ENCODE measurements at places on chromosomes 3 and 15. TPM values are rescaled to one million over a fixed set of nuclear protein-coding genes. Genes with fewer than 3 reads are reported as not detected.

Gene FBXO40
- total RNA-seq: not detected

Gene LIPC
- total RNA-seq: 0.43 TPM

Gene SCAANT1
- not detected for total RNA-seq

Gene SCN11A
- total RNA-seq: not detected

Gene COL6A5
- not detected for total RNA-seq

DNA sequence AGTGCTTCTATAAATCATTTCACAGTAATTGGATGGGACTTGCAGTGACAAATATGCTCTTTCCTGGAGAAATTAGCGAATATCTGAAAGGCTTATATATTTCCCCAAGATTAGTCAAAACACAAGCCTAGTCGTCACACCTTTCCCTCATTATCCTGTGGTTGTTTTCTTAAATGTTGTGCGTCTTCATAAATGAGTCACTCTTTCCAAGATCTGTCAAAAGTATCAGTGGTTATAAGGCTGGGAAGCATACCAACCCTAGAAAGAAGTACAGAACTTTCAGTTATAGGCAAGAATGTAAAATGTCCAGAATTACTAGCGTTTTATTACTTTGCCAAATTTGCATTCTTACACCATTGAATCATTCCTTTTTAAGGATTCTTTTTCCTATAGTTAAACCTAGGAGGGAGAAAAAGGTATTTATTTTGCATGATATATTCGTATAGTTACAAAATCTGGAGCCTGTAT lies 33.6 kb downstream of the TMEM212 start:
- peak; percentile 78 for DNase-seq

DNA sequence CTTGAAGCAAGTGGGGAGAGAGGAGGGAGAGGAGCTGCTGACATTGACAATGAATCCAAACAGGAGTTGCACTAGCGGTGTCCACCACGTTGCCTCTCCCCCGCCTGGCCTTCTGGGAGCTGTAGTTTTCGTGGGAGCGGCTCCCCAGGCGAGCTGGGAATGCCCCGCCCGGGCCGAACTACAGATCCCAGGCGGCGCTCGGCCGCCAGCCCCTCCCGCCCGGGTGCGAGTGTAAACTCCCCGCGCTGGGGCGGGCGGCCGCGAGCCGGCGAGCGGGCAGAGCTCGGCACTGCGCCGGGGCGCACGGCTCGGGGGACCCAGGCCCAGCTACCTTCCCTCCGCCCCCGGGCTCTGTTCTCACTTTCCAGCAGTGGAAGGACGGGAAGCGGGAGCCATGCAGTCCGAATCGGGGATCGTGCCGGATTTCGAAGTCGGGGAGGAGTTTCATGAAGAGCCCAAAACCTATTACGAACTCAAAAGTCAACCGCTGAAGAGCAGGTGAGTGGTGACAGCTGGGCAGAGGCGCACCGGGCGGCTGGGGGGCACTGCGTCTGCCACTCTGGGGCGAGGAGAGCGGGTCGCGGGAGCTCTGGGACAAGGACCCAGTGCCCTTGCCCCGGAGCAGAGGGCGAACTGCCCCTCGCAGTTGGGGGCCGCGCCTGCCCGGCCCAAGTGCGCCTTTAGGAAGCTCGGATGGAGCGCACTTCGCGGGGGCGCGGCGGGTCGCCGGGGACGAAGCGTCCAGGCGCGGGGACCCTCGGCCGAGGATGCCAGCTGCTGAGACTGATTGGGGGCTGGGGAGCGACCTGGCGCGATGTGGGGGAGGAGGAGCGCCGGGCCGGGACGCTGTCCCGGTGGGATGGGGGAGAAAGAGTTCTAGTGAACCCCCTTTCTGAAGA lies at the start of gene MITF:
MITF (plus strand) TSS at position 261 of the 899 bp plus-strand sequence; CDS start at position 395, 134 bp downstream.
- peak; percentile 65 for DNase-seq

DNA sequence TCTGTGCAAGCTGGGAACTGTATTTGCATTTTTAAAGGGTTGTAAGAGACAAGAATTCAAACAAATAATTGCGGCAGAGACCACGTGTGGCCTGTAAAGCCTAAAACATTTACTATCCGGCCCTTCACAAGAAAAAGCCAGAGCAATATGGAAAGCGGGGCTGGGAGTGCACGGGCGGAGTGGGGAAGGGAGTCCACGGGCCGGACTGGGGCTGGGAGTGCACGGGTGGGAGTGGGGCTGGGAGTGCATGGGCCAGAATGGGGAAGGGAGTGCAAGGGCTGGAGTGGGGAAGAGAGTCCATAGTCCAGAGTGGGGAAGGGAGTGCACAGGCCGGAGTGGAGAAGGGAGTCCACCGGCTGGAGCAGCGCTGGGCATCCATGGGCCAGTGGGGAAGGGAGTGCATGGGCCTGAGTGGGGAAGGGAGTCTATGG lies 41.2 kb downstream of the KLF15 start:
- DNase-seq: no peak

DNA sequence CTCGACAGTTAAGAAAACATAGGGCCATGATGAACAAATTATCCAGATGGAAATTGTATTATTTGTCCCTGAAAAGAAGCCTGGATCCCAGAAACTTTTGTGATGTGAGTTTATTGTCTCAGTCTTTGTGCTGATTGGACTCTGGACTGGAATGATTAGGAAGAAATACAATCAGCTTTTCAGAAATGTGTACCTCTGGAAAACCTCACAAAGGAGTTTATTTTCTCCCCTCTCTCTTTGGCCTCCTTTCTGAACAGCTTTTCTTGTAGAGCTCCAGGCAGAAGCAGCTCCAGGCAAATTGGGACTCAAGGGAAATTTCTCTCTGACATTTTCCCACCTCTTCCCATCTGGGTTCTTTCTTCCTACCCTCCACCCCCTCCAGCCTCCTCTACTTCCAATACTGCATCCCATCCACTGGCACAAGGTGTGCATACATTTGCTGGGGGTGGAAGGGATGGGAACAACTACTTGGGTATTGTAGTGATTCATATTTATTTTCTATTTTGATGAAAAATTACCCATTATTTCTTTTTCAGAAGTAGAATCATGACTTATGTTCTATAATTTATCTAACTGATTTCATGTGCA lies 119.7 kb downstream of the CD47 start:
- no peak for DNase-seq

DNA sequence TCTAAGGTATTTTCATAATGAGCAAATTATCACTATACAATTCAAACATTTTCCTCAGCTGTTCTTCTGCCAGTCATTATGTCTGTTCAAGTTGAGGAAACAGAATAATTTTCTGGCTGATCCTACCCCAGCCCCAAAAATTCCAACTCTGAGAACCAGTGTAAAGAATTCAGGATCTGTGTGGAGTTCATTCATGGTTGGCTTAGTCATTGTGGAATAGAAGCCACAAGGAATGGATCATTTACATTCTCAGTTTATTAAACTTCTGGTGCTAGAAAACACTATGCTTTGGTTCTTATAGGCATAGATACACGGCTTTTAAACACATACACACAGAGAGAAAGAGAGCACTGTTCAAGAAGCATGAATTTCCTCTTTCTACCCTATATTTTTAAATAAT lies 134.6 kb downstream of the CMSS1 start:
- DNase-seq: peak; percentile 53

DNA sequence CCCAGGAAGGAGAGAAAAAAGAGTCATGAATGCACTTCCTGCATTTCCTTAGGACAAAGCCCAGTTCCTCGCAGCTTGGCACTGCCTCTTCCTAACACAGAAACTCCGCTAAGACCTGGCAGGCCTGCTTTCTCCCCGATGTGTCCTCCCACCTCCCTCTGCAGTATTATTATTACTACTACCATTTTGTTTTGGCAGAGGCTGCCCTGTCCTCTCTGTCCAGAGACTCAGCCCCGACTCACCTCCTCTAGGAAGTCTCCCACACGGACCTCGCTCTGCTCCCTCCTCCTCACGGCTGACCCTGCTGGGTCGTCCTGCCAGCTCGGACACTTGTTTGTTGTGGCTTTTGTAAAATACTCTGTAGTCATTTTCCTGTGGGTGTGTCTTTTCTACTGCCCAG lies 107.2 kb upstream of the HACD2 start:
- DNase-seq: no peak

- DNase-seq: no peak
These were observed 12.7 kb downstream of the CD200 start for GRCh38 chr3:112345681-112346080.

DNA sequence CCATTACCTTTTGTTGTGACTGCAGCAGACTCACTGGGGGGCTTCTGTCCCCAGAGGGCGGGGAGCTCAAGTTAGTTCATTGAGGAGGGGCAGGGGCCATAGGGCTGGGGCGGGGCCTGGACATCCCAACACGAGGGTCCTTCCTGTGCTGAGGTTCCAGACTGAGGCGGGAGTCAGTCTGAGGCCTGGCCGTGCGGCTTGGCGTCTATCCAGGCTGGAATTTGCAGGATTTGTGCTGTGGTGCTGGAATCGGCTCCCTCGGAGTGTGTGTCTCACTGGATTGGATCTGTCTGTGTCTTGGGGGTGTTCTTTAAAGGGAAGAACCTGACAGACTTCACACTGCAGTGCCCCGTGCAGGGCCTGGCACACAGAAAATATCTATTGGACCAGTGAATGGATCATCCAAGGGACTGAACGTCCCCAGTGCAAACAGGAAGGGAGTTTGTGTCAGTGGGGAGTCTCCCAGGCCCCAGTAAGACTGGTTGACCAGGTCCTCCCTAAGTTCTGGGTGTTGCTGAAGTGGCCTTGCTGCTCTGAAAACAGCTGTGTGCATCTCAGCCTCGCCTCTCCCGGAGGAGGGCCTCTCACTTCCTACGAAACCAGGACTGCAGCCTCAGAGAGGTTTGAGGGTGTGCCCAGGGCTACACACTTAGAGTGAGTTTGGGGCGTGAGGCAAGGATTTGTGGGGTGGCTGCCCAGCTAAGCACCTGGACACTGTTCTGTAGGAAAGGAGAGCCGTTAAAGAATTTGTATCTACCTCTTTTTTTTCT lies 26.1 kb downstream of the GOLGA6L2 start:
- no peak for DNase-seq

DNA sequence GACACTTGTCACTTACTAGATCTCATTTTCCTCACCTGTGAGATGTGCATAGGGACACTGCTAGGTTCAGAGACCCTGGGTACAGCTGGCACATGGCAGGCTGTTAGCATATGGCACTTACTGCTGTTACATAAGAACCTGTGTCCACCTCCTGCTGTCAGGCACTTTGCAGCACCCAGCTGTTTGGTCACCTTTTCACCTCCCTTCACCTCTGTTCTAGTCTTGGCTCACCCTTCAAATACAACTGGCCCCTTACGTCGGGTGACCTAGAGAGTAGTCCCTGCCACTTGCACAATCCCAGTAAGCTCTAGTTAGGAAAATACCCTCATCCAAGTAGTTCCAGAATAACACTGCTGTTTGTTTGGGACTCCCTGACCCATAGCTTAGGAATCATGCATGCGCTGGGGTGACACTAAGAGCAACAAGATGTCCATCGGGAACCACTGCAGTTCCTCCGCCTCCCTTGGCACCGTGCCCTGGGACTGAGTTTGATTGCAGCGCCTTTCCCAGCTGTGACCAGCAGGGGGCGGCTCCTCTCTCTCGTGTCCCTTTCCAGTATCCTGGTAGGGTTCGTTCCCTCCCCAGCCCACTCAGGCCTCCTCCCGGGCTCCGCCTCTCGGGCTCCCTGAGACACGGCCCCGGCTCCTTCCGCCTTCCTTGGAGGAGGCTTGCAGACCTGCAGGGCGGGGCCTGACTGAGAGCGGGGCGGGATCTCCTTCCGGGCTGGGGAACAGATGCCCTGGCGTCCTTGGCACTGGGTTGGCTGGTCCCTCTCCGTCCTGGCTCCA lies 78.6 kb downstream of the ABHD5 start:
- peak; percentile 94 for DNase-seq

DNA sequence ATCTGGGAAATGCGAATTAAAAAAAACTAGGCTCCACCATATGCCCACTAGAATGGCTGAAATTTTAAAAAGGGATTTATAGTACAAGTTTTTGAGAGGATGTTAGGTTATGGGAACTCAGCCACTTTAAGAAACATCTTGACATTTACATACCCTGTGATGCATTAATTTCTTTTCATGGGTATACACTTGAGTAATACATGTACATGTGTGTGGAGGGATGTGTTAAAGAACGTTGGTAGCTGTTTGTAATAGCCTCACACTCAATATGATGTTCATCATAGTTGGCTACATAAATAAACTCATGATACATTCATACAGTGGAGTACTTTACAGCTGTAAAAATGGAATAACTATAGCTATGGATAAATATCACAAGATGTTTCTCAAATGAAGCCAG lies 40.9 kb downstream of the MEF2A start:
- DNase-seq: no peak

GRCh38 chr3:173135059-173135458 lies 6.0 kb downstream of the SPATA16 start:
- DNase-seq: no peak

DNA sequence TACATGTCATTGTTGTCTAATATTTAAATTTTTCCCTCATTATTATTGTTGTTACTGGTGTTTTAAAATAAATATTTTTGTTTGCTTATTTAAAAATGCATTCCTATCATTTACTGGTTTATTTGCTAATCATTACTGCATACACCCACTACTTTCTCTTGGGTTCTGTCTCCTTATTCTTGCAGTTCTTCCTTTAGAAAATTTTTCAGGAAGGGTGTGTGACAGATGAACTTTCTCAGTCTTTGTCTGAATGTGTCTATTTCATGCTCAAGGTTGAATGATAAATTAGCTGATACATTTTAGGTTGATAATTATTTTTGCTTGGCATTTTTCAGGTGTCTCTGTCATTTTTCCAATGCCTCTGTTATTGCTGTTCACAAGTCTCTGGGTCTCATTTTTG lies 7.4 kb downstream of the AQP9 start:
- DNase-seq: no peak

DNA sequence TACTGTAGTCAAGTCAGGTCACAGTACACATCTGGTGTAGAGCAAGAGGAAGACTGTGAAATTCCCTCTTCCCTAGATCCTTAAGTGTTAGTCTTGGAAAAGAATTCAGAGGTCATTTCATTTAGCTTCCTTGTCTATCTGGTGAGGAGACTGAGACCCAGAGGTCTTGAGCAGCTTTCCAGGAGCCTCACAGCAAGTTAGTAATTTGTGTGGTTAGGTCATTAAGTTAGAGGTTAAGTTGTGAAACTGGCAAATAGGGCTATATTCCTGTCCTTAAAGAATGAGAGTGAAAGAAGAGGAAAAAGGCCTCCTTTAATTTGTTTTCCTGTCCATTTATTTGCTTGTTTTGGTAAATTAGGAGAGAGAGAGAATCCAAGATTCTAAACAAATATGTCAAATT lies 9.0 kb downstream of the PODXL2 start:
- no peak for DNase-seq

Data from H4 (cell line).